ENCODE measurements at places on chromosomes 3 and 15. TPM values are rescaled to one million over a fixed set of nuclear protein-coding genes. Genes with fewer than 3 reads are reported as not detected.

The P2RY12 gene
- not detected for total RNA-seq

The CHRNA7 gene
- under 0.01 TPM for total RNA-seq

GRCh38 chr3:114770874-114771273 is 376.2 kb downstream of the ZBTB20 start:
- H3K27ac ChIP-seq: no peak overlapping the region
- DNase-seq: peak; percentile 67
- no peaks in the 10 kb centered on the region for H3K4me1 ChIP-seq

DNA sequence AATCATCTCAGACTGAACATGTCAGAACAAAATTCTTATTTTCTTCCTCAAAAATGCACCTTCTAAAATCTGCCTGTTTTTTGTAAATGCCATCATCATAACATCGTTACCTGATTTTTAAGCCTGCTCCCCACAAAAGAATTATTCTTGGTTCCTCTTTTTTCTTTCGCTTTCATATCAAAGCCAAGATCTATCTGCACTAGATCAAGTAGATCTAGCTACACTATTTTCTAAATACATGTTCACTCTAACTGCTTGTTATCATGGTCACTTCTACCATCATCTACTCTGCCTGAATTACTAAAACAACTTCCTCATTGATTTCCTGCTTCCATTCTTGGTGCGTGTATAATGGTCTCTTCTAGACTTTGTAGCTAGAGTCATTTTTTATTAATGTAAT is 217.7 kb downstream of the ARPP21 start:
- H3K27me3 ChIP-seq: no peaks in the 10 kb centered on the region
- no peak overlapping the region for H3K4me3 ChIP-seq

DNA sequence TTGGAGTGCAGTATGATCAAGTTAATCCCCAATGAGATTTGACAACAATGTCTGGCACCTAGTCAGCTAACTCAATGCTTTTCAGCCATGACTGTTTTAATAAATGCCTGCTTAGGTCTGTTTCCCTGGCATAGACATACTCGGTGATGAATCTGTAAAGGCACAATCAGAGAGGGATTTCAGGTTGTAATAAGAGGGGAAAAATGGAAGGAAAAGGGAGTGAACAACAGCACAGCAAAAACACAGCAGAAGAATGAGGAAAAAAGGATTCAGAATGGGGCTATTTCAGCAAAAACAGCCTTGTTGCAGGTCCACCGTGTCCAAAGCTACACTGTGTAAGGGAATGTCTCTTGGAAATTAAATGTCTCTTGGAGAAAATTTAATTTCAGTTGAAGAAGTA is 19.3 kb upstream of the CHD2 start:
- DNase-seq: no peak
- H3K27me3 ChIP-seq: no peaks in the 10 kb centered on the region
- H3K4me3 ChIP-seq: peak overlapping the region; percentile 67
- H3K4me1 ChIP-seq: peaks cover 13% of the 10 kb centered on the region
- peaks cover 14% of the 10 kb centered on the region for H3K36me3 ChIP-seq
- H3K27ac ChIP-seq: peak overlapping the region; percentile 78
